Muscle of arm (tissue), 14 donors: ENCODE measurements at places on chromosomes 2 and 18.

DNA sequence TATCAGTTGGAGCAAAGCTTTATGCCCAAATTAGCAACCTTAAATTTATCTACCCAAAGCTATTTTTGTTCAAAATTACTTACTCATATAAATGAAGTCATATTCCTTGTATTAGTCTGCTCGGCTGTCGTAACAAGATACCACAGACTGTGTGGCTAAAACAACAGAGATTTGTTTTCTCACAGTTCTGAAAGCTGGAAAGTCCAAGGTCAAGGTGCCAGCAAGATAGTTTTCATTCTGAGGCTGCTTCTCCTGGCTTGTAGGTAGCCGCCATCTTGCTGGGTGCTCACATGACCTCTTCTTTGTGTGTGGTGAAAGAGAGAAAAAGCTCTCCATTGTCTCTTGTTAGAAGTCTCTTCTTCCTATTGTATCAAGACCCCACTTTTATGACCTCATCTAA, 15.7 kb upstream of the DPP10 start:
- no peak for DNase-seq

DNA sequence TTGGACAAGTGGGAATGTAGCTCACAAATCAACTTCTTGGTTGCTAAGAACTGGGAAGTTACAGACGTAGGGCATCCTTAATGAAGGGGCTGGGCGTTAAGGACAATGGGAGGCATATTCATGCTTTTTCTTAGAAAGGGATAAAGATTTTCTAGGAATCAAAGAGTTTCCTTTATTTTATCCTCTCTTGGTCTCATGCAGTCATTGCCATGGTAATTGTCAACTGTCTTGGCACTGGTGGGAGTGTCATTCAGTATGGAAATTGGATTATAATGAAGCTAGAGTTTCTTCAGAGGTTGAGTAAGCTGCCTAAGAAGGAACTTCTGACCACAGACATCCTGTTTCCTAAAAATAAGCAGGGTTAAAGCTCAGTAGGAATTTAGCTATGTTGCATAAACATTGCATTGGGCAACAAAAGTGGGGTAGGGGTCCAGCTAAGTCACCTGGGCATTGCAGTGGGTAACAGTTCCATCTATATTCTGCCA, 114.0 kb downstream of the LYPD6B start:
- DNase-seq: no peak

DNA sequence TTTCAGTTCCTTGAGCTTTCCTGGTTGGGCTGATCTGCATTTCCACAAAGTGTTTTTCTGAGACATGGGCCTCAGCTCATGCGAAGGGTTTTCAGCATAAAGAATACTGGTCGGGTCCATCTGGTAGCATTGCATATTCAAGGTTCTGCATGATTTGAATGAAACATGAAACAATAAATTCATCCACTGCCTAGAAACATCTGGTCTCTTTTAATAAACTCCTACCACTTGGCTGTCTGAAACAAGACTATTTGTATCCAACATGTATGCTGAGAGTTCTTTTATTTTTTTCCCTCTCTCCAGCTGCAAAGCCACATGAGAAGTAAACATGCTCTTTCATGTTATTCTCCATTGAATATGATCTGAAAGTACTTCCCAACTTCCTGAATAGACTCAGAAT, 314.9 kb upstream of the SOX11 start:
- DNase-seq: peak; percentile 41

- DNase-seq: no peak
Measured at GRCh38 chr2:133130548-133131246, 437.6 kb downstream of the NCKAP5 start.

DNA sequence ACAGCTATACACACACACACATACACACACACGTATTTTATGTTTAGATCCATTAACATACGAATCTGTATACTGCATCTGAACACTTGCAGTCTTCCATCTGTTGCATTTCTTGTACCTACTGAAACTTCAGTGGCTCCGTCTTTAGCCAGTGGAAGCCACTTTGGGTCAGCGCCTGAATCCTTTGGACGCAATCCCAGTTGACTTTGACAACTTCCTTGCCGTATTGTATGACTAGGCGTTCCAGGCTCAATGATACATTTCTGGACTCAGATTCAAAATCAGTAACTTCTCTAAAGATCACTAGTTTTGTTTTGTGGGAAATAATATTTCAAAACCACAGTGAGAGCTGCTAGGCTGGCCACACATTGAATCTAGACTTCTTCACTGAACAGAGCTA, 101.5 kb upstream of the GPC1 start:
- DNase-seq: no peak

- DNase-seq: peak; percentile 36
Measured at GRCh38 chr2:171086352-171087290, 74.1 kb downstream of the TLK1 start.

GRCh38 chr2:137255990-137256389, 490.6 kb downstream of the THSD7B start:
- DNase-seq: no peak

DNA sequence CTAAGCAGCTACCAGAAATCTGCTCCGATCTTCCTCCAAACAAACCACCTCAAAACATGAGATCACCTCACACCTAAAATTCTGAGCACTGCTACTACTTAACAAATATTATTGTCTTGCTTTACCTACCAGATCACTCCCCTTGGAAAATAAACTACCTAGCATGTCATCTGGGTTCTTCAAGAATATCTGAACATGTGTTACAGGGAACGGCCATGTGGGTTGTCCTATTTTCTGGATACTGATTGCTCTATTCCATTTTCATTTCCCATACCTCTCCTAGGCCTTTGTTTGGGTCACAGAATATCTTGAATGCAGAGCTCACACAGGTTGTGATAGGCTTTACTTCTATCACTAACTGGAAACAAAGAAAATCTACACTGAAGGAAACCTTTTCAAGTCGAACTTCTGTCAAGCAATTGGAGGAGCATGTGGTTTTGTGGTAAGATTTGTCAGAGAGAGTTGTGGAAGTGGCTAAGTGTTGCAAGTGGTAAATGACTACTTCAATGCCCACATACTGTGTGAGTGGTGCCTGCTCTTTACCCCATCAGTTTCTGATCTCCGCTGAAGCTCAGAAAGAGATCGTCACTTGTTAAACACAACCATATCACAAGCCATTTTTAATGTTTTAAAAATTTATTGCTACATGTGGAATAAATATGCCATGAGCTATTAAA, 739.1 kb upstream of the ZEB2 start:
- DNase-seq: no peak

DNA sequence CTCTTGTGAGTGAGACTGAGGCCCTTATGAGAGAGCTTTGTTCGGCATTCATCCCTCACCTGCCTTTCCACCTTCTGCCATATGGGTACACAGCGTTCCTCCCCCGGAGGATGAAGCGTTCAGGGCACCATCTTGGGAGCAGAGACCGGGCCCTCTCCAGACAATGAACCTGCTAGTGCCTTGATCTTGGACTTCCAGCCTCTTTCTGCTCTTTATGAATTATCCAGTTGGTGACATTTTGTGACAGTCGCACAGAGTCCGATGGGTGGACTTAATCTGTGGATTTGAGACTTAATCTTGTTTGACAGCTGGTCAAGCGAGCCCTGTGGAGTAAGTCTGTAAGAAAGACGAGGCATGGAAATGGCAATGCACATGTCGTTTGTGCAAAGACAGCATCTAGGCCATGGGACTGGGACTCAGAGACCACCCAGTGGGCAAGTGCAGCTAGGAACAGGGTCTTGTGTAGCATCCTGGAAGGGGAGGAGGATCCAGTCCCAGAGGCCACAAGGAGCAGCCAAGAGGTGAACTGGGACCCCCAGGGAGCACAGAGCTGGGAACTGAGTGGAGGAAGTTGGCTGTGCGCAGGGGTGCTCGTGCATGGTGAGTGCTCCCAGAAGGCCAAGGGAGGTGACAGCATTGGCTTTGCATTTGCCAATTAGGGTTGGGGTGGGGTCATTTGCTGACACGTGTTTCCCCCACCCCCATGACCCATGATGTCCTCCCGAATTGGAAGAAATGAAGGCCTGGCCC, 69.5 kb upstream of the HDAC4 start:
- no peak for DNase-seq

DNA sequence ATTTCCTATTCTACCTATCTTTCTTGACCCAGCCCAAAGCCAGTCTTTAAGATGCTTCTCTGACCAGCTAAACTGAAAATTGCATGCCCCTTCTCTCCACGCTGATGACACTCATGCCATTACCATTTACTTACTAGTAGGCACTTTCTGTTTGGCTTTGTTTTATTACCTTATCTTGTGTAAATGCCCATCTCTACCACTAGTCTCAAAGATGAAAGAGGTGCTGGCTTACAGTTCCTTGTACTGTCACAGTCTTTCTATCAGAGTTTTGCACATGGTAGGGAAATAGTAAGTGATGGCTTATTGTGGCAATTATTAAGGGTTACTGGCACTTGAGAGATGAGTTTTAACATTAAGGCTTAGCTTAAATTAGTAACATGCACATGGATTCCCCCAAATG, 352.1 kb downstream of the RBM43 start:
- no peak for DNase-seq

GRCh38 chr2:230447455-230448451, 31.8 kb downstream of the SP100 start:
- DNase-seq: no peak

DNA sequence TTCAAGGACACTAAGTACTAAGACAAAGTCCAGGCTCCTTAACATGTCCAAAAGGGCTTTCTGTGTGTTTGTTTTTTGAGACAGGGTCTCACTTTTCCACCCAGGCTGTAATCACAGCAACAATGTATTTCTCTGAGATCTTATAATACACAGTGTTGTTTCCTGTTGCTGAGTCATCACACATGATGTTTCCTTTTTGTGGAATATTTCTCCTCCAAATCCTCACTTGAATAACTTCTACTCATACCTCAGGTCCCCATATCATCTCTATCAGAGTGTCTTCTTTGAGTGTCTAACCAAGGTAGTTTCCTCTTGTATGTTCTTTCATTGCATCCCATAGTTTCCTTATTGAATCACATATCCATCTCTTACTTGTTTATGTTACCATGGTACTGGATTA, 632.0 kb upstream of the PIK3C3 start:
- DNase-seq: no peak

DNA sequence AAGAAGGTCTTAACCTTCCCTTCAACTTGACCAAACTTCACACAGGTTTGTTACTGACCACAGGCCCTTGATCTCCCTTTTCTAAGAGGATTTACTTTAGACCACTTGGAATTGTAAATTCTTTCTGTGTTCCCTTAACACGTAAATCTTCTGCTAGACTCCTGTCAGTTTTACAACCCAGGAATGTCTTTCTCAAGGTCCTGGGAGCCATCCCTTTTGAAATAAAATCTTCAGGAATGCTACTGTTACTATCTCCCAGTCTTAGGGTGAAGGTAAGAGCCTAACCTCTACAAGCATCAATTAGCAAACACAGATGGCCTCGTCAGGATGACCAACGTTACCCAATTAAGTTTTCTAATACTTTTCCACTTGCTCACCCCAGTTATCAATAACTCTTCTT, 182.7 kb downstream of the NRXN1 start:
- DNase-seq: no peak

DNA sequence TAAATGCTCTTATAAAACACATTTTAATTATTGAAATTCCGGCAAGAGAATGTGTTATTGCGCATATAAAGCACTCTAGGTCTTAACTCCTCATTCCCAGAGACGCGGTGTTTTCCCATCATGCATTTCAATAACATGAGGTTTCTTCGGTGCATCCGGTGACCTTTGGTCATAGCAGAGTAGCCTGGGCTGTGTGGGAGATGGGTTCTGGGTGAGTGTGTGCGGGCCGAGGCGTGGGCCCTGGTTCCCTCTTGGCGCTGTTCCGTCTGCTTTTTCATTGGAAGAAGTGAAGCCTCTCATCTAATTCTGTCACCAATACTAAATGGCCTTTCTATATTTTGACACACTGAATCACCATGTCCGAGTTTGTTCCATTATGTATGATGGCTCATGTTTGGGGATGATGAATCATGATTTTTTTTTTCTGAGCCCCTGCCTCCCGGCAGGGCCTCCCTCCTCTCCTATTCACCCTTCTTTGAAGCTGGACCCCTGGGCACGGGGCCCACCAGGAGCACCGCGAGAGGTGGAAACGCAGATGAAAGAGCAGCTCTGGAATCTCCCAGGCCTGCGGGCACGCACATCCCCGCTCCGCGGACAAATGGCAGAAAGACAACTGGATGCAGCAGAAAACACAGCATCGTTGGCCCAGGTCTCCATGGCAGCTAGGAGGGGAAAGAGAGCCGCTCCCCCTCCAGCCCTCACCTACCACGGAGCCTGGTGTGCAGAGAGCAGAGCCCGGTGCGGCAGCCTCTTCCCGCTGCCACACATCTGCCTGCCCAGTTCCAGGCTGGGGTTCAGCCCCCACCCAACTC, 85.8 kb upstream of the HPCAL1 start:
- DNase-seq: no peak

- no peak for DNase-seq
Measured at GRCh38 chr2:144824306-144825080, 304.6 kb upstream of the ZEB2 start.

DNA sequence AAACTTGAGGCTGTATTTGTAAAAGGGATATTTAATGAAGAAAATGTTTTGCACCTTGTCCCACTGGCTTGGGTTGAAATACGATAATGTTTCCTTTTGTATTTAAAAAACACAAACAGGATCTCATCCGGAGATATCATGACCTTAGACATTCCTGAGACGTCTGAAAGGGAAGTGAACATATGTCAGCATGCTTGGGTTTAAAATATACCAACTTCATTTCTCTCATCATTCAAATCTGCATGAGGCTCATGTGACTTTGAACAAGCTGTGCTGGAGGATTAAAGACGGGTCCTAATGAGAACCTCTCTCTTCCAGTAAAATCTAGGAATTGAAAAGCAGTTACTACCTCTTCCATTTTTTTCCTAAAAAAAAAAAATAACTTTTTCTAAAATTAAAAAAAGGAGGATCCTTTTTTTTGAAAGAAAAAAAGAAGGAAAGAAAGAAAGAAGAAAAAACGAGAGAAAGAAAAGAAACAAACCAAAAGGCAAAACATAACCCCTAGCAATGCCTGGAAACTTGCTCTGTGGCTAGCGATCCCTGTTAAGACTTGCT, 106.8 kb upstream of the ZFP36L2 start:
- DNase-seq: no peak

GRCh38 chr2:230708204-230708603, 4.4 kb upstream of the CAB39 start:
- no peak for DNase-seq

DNA sequence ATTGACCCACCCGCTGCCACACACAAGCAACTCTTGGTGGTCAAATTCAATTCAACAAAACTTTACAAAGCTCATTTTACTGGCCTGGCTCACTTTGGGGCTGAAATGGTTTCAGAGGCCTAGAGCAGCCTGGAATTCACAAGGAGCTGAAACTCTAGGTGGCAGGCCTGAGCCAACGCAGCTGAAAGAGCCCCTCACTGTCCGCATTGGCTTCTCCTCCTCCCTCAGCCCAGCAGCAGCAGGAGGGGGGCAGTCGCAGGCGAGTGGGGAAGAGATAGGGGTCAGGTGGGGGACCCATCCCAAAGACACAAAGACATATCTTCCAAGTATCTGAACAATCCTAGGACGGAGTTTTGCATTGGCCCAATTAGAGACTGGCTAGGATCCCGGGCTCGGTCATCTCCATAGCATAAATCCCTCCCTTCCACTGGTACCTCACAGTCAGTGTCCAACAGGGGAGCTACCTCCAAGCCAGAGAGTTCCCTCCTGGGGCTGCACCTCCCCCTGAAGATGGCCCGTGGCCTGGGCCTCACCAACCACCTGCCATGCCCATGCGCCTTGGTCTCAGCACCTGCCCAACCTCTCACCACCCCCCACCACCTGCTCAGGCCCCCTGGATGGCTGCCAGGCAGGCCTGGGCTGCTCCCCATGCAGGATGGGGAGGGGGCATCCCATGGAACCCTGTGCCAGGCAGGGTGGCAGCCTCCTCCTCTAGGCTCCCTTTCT, 113.4 kb downstream of the ZBTB7C start:
- DNase-seq: peak; percentile 22
